Heart left ventricle (tissue), 16 donors: ENCODE measurements at places on chromosomes 13 and 19. TPM values are rescaled to one million over a fixed set of nuclear protein-coding genes. Genes with fewer than 3 reads are reported as not detected.

DNA sequence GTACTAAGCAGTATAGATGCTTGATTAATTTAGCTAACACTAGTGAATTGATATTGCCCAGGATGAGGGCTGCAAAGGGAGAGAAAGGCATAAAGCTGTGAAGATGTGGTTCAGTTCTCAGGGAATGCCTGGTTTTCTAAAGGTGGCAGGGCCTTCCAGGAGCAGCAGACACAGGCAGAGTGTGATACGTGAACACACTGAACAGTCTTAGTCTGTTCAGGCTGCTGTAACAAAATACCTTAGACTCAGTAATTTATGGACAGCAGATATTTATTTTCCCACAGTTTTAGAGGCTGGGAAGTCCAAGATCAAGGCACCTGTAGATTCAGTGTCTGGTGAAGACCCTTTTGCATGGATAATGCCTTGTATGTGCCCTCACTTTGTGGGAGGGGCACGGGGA, 8.7 kb upstream of the SPATA13 start:
- no peaks in the 10 kb centered on the region for H3K4me1 ChIP-seq
- no peak overlapping the region for H3K27ac ChIP-seq
- H3K27me3 ChIP-seq = no peaks in the 10 kb centered on the region
- no peak for DNase-seq
- no peak overlapping the region for H3K4me3 ChIP-seq
- H3K36me3 ChIP-seq = no peaks in the 10 kb centered on the region

DNA sequence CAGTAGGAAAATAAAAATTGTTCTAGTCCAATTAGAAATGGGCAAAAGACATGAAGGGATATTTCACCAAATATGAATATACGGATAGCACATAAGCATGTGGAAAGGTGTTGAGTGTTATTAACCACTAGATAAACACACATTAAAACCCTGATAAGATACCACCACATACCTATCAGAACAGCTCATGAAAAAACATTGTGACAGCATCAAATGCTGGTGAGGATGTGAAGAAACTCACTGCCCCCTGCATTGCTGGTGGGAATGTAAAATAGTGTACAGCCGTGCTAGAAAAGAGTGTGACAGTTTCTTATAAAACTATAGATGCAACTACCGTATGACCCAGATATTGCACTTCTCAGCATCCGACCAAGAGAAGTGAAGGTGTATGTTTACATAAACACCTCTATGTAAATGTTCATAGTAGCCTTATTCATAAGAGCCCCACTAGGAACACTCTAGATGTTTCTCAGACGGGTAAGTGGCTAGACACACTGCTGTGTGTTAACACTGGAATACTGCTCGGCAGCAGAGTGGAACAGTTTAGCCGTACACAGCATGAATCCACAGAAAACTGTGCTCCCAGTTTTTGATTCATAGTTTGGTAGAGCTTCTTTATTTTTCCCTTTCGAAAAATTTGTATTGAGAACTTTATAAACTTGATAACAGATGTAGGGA, 321.1 kb downstream of the MYO16 start:
- H3K27me3 ChIP-seq = no peaks in the 10 kb centered on the region
- no peak overlapping the region for H3K27ac ChIP-seq
- H3K36me3 ChIP-seq = no peaks in the 10 kb centered on the region
- no peaks in the 10 kb centered on the region for H3K4me1 ChIP-seq
- DNase-seq = no peak
- no peak overlapping the region for H3K4me3 ChIP-seq

LRRC25 gene
- 10.4 TPM for total RNA-seq

DNA sequence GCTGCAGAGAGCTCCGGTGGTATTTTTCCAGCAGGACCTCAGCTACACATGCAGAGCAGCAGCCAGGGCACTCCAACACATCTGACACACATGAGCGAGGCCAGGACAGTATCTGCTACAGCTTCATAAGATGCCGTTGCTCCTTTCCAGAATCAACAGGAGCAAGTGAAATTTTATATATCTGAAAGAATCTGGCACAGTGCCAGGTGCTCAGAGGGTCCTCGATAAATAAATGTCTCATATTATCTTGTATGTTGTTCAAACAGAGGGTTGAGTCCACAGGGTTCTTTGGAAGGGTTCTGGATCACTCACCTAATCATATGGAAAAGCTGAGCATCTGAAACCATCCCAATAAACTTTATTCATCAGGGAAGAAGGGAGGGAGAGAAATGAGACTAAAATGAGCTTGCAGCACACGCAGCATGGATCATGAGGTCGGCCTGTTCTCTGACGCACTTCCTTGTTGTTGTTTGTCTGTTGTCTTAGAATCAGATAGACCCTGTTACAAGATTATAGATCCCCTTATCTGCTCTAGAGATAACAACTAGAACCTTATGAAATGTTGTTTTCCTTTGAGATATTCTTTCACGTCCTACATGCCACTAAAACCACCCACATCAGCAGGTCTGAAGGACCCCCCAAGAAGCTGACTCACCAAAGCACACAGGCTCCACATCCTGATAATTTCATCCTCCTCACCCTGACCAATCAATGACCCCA, 3.2 kb upstream of the METTL21C start:
- no peak overlapping the region for H3K27ac ChIP-seq
- H3K4me3 ChIP-seq = no peak overlapping the region
- no peaks in the 10 kb centered on the region for H3K4me1 ChIP-seq
- no peaks in the 10 kb centered on the region for H3K27me3 ChIP-seq

GRCh38 chr19:17517898-17518297, 6.4 kb downstream of the PGLS start:
- H3K27ac ChIP-seq = no peak overlapping the region
- no peak overlapping the region for H3K4me3 ChIP-seq
- DNase-seq = no peak

ZNF442 gene
- 3.8 TPM for total RNA-seq

DNA sequence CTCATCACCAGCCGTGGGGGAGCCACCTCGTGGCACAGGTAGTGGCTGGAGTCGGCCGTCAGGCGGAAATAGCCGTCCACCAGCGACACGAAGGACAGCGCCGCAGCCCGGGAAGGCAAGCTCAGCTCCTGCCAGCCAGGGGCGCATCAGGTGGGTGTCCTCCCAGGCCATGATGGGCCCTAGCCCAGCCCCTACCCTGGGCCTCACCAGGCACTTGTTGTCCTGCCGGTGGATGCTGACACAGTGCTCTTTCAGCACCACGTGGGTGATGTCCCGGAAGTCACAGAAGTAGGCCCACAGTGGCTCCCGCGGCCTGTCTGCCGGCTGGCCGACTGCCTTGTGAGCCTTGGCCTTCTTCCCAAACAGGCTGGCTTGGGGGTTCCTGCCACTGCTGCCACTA, 15.7 kb downstream of the TYK2 start:
- DNase-seq = no peak
- H3K27ac ChIP-seq = no peak overlapping the region
- peaks cover 15% of the 10 kb centered on the region for H3K36me3 ChIP-seq
- H3K4me1 ChIP-seq = no peaks in the 10 kb centered on the region

DNA sequence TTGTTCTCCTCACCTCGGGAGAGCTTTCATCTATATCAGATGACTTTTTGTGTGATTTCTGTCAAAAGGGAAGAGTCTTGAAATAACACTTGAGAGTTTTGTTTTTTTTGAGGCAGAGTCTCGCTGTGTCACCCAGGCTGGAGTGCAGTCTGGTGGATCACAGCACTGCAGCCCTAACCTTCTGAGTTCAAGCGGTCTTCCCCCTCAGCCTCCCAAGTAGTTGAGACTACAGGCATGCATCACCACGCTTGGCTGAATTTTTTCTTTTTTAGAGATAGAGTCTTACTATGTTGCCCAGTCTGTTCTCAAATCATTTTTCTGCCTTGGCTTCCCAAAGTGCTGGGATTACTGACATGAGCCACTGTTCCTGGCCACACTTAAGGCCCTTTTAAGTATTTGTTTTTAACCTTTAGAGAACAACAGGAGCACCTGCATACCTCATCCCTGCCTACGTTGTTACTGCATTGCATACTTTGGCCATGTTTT, 11.4 kb downstream of the NDFIP2 start:
- no peaks in the 10 kb centered on the region for H3K36me3 ChIP-seq
- peaks cover 4% of the 10 kb centered on the region for H3K4me1 ChIP-seq
- no peaks in the 10 kb centered on the region for H3K27me3 ChIP-seq
- no peak overlapping the region for H3K27ac ChIP-seq
- H3K4me3 ChIP-seq = no peak overlapping the region
- no peak for DNase-seq
